T-helper 1 cell treated with Interleukin-12 subunit alpha and Interleukin-12 subunit beta and Interleukin-4 antibody, amounts not matched to agents 30 ng/mL and 1 ng/mL, for 36 hours (primary cell): ENCODE measurements at places on chromosomes 2 and 18. TPM values are rescaled to one million over a fixed set of nuclear protein-coding genes. Genes with fewer than 3 reads are reported as not detected.

SNRNP200 gene
- 186 and 187 TPM in 2 replicates for total RNA-seq

CD28 gene
- 124 and 128 TPM in 2 replicates for total RNA-seq

IL18R1 gene
- total RNA-seq = 83.8 and 83.9 TPM in 2 replicates

IL1R2 gene
- 1.0 and 1.4 TPM in 2 replicates for total RNA-seq

SCG2 gene
- not detected in 2 replicates for total RNA-seq

RIT2 gene
- not detected in 2 replicates for total RNA-seq

FBXO41 gene
- 16.6 and 17.5 TPM in 2 replicates for total RNA-seq

HOXD10 gene
- total RNA-seq = not detected in 2 replicates

ORC2 gene
- total RNA-seq = 46.7 and 51.2 TPM in 2 replicates

BCL2 gene
- total RNA-seq = 141 and 148 TPM in 2 replicates

REG1B gene
- not detected in 2 replicates for total RNA-seq

HAAO gene
- total RNA-seq = 0.80 and 0.93 TPM in 2 replicates

HTR2B gene
- not detected in 2 replicates for total RNA-seq

OSR1 gene
- total RNA-seq = not detected in 2 replicates

FBXO36 gene
- 0.17 and 0.76 TPM in 2 replicates for total RNA-seq

ALPG gene
- not detected in 2 replicates for total RNA-seq

CLEC4F gene
- total RNA-seq = 0.12 and 0.27 TPM in 2 replicates

KCNS3 gene
- not detected in 2 replicates for total RNA-seq
